ENCODE measurements at places on chromosomes 12 and 14.
A peak's percentile ranks its signal among the peaks of the same experiment; 100 is the strongest.

DNA sequence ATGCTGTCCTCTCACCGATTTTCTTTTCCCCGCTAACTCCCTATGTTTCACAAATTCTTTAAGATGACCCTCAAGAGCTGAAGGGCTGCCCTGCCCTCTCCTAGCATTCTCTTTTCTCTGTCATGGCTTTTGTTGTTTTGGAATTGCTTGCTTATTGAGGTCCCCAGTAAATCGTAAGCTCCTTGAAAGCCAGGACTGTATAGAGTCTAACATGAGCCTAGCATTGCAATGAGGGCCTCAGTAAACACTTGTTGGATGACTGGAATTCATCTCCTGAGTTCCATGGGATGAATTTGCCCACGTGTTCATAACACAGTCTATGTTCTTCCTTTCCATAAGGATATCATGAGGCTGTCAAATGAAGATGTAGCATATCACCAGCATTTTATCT, 92.2 kb downstream of the APAF1 start:
- no peak for DNase-seq

- no peak for DNase-seq
Observed at GRCh38 chr12:89350260-89350629, 2.1 kb downstream of the DUSP6 start.

DNA sequence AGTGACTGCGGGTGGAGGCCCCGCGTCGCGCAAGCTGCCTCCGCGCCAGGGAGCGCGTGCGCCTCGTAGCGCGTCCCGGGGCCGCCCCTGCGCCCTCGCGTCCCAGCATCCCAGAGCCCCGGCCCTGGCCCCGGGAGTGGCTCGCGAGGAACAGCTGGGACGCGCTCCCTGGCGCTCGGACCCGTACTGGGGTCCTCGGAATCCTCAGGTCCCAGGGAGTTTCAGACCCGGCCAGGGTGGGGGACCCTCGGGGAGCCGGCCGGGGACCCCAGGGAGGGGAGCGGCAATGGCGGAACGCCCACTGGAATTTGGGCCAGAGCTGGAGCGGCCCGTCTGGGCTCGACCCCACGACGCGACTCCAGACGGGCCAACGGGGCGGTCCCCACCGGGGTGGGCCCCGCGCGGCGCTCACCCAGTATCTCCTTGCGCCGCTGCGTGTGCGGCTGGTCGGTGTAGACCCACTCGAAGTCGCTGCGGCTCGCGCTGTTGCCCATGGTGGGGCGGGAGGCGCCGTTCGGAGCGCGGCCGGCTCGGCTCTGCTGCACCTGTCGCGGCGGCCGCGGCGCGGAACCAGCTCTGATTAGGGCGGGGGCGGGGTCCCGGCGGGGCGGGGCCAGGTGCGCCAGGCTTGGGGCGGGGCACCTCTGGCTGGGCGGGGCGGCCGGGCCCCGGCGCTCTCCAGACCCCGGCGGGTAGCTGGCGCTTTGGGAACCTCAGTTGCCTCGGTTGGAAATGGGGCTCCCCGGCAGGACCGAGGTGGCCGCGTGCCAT, at the start of gene DEGS2:
DEGS2 (minus strand) TSS at position 552 of the 771 bp plus-strand sequence; CDS start at position 494, 58 bp downstream.
- peak; percentile 35 for DNase-seq

DNA sequence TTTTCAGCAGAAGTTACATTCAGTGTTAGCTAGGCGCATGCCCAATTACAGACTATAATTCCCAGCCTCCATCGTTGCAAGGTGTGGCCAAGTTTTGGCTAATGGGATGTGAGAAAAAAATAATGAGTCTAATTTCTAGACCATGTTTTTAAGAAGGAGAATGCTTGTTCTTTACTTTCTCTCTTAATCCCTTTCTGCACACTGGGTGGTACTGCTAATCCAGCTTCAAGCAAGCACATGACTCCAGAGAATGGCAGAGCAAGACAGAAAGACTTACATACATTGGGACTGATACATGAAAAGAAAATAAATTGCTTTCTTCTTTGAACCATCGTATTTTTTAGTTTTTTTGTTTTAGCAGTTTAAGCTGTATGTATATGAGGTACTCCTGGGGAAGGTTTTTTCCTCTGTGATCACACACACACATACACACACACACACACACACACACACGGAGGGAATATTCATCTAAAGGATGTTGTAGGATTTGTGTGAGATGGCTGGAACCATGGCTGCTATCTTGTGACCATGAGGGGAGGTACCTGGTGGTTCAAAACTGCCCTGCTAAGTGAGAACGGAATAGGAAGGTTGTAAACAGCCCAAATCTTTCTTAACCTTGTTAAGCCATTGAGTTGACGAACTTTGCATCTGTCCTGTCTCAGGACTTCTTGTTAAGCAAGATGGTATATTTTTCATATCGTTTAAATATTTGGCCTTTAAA, 34.3 kb upstream of the LTA4H start:
- DNase-seq, result no peak

DNA sequence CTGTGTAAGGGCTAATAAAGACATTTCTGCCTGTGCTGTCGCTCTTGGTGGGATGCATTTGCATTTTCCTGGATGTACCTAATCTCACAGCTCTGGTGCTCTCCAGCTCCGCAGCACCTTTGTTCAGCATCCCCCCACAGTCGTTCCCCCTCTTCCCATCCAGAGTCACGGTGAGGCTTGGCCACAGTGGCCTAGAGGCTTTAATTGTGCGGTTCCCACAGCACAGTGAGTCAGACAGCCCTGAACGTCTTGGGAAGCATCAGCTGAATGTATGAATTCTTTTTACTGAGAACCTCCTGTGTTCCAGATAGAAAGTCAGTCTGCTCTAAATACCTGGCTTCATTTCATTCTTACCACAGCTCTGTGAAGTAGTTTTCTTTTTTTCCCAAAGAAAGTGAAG, 28.7 kb downstream of the MLXIP start:
- no peak for DNase-seq

DNA sequence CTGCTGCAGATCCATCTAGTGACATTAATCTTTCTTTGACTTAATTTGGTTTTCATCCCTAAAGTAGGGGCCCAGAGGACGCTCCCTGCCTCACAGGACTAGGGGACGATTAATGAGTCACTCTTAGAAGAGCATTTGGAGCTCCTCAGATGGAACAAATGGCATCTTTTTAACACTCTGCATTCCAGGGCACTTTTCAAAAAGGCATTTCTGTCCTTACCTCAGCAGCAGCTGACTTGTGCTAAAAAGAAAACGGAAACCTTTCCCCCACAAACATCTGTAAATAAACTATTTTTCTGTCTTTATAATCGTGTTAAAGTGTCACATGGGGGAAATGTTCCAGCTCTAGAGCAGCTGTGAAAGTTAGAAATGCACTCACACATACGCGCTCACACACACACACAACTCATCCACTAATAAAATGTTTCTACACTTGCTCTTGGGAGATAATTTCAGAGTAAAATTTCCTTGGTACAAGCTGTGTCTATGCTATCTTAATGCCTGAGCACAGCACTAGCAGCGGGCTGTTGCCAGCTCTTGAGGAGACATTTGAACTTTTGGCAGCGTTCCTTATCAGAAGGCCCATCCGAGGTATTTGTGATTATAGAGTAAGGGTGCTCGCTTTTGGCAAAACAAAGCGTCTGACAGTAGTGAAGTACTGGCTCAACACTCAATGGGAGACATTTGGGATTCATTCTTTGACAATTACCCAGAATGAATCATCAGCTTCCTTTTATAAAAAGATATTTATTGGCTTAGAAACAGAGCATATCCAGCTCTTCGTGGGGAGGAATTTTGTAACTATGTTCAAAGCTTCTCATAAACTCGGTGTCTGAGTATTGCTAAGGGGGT, 141.3 kb downstream of the PLXNC1 start:
- DNase-seq, result no peak

DNA sequence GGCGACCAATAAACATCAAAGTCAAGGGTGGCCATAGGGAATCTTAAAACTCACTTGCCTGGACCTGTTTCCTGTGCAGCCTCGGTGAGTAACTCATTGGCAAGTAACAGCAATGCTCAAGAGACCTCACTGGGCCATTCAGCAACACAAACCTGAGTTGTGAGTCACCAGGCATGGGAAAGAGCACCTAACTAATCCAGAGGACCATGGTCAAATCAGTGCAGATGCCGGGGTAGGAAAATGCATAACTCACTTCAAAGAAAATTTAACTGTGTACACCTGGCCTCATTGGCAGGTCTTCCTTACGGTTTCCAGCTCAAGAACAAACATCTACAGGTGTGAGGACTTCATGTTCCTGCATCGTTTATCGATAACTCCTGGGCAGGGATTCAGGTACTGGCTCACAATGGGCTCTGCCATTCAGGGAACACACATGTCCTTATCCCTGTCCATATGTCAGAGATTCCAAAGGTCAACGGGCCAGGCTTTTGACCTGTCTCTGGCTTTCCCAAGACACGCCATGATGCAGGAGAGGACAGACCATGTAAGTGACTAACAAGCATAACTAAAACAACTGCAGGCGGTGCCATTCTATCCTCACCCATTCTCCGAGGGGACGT, 211.8 kb downstream of the ANO2 start:
- DNase-seq, result no peak

DNA sequence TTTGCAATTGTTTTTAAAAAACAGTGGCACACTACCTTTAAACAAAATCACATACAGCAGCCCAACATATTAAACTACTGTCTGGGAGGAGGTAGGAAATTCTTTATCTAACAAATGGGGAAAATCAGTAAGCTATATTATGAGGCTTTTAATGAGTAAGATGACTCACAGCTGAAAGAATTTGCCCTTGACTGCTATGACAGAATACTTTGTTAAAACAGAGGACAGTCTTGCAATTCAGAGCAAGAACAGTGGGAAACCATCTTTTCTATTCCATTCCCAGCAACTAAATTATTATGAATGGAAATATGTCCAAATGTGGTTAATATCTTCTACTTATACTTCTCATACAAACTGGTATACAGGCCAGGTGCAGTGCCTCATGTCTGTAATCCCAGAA, 49.2 kb upstream of the SGPP1 start:
- DNase-seq, result no peak

DNA sequence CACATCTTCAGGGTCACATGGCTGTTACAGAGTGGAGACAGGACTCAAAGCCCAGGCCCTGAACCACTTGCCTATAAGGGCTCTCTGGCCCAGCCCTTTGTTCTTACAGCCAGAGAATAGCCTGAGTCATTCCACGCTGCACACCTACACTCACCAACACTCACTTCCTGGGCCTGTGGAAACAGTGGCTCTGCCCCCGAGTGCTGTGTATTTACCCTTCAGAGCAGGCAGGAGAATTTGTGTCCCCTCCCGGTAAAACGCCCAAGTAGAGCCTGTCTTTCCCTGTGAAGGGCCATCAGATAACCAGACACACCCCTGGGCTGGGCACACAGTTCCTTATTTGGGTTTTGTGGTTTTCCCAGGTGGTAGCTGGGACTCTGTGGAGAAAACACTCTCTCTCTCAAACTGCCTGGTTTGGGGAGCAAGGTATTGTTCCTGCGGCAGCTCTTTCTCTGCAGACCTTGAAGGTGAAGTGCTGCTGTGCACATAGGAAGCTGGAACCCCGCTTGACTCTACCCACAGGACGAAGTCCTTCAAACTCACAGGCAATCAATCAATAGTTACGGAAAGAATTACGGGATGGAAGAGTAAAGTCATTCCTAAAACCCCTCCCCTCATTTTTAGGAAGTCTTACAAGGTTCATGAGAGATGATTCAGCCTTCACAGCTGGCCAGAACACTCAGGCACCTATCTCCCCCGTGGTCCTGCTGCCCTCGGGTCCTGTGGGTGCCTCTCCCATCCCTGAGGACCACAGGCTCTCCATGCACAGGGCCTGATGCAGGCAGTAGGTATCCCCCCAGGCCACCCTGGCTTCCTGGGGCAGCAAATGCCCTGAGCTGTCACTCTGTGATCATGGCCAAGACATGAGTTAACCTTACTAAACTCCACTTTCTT, 20.3 kb downstream of the FIGNL2 start:
- peak; percentile 78 for DNase-seq

DNA sequence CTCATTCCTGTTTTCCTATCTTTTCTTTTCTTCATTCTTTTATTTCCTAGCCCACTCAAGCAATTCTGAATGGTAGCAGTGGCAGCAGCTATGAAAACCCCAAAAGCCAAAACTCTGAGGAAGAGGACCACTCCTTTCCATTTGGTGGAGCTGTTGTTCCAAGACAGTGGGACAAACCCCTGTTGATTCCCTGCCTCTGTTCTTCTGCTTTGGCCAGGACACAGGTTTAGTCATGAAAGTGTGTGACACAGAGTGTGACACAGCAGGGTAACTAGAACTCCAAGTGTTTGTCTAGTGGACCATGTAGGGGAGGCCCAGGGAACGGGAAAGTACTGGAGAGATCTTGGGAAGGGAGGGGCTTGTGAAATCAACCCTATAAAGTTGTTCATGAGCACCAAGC, 71.1 kb downstream of the PTCSC3 start:
- DNase-seq, result no peak

GRCh38 chr12:109727039-109727723, 13.6 kb downstream of the FAM222A start:
- no peak for DNase-seq

GRCh38 chr12:127941332-127941731, 325.6 kb upstream of the TMEM132C start:
- DNase-seq, result no peak

GRCh38 chr12:51330186-51330585, 6.2 kb upstream of the BIN2 start:
- no peak for DNase-seq

GRCh38 chr14:99174770-99175319, 97.2 kb downstream of the BCL11B start:
- DNase-seq, result no peak

DNA sequence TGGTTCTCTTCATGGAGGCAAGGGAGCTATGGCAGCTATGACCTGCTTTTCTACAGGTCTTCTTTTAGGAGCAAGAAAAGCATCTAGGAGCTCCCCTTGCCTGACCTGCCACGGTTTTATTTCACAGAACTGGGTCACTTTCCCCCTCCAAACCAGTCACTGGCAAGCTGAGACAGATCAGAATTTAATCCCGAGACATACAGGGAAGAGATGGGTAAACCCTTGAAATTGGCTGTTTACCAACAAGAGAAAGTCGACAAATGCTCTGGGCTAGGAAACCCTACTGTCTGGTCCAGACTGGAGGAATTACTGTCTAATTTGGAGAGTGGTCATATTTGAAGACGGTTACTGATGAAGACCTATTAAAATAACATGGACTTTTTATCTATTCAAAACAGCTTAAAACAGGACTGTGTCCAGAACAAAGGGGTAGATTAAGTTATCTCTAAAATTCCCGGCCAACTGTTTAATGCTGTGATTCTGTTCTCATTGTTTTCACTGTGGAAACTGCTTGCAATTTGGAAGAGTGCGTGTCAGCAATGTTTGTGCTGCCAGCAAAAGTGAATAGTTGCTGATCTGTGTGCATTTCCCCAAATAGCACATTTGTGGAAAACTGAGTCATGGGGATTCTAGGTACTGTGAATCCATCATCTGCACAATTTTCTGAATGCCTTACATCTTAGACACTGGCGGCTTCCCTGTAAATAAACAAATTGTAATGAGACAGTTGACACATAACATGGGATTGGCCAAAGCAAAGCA, 73.4 kb upstream of the EEA1 start:
- DNase-seq, result no peak
